Lung (tissue), 17 donors: ENCODE measurements at places on chromosomes 5 and 9. TPM values are rescaled to one million over a fixed set of nuclear protein-coding genes. Genes with fewer than 3 reads are reported as not detected.

Gene TMEM252
- polyA plus RNA-seq = not detected

Gene TUSC1
- polyA plus RNA-seq = 14.0 TPM

Gene ZNF462
- 2.0 TPM for polyA plus RNA-seq

Gene ZDHHC11
- polyA plus RNA-seq = 9.8 TPM

Gene GRIN3A
- polyA plus RNA-seq = 0.11 TPM

Gene HAPLN1
- polyA plus RNA-seq = 0.26 TPM

Gene TMEM171
- 0.16 TPM for polyA plus RNA-seq

Gene MYO10
- 15.9 TPM for polyA plus RNA-seq

Gene ANKRD18B
- 0.27 TPM for polyA plus RNA-seq

Gene PCDHGA8
- 0.06 TPM for polyA plus RNA-seq

Gene LRRTM2
- 0.15 TPM for polyA plus RNA-seq

Gene ZNF879
- polyA plus RNA-seq = 1.8 TPM

Gene TMEM8B
- 6.6 TPM for polyA plus RNA-seq

Gene CD72
- 3.1 TPM for polyA plus RNA-seq

Gene MAN2A1
- 7.8 TPM for polyA plus RNA-seq

Gene SEMA6A
- polyA plus RNA-seq = 3.4 TPM

Gene PTGER4
- 3.9 TPM for polyA plus RNA-seq
